Stimulated activated CD4-positive, alpha-beta T cell treated with anti-CD3 and anti-CD28 coated beads, Interleukin-4, amount 100 ng/mL, for 4 hours (primary cell): ENCODE measurements at places on chromosomes 6 and 20.

DNA sequence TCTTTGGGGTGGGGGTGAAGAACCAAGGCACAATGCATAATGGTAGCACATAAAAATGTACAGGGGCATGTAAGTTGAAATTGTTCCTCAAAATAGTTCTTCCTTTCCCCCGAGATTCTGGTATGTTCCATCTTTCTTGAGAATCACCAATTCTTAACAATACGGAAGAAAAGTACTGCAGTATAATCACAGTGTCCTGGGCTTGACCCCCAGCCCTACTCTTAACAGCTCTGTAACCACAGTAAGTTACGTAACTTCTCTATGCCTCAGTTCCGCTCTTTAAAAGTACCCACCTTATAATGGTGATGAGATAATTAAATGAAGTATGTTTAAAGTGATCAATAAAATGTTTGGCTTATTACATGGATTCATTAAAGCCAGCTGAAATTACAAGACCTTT is 104.5 kb downstream of the SMLR1 start:
- no peak for DNase-seq

GRCh38 chr6:52552278-52552643 is 24.6 kb downstream of the TRAM2 start:
- no peak for DNase-seq

DNA sequence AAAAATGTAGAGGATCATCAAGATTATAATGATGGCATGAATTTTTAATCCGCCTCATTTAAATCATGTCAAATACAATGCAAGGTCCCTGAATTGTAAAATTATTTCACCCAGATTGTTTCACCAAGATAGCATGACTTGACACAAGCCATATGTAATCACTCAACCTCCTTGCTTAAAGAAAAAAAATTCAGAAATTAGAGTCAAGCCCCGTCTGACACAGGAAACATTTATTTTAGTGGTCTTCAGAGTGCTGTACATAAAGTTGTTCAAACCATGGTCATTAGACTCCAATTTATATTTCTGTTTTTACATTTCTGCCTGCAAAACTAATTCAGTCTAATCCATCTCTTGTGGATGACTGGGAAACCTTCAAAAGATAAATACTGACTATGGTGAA is 200.2 kb downstream of the CBLN4 start:
- no peak for DNase-seq

- DNase-seq: no peak
Observed at GRCh38 chr6:52621631-52622030, 44.8 kb upstream of the TRAM2 start.

DNA sequence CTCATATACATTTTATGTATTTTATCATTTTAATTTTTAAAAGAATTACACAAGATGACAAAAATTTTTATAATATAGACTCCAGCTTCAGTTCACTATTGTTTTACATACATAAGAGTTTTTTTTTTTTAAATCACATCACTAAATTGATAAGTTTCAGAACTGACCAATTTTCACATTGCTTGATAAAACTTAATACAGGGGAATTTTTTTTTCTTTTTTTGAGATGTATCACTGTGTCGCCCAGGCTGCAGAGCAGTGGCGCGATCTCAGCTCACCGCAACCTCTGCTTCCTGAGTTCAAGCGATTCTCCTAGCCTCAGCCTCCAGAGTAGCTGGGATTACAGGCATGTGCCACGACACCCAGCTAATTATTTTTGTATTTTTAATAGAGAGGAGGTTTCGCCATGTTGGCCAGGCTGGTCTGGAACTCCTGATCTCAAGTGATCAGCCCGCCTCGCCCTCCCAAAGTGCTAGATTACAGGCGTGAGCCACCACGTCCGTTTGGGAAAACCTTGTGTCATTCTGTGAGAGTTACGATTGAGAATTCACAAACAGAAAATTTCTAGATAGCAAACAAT is 36.6 kb upstream of the BTN3A2 start:
- DNase-seq: no peak

- no peak for DNase-seq
Observed at GRCh38 chr20:31494131-31494530, 19.0 kb downstream of the REM1 start.

DNA sequence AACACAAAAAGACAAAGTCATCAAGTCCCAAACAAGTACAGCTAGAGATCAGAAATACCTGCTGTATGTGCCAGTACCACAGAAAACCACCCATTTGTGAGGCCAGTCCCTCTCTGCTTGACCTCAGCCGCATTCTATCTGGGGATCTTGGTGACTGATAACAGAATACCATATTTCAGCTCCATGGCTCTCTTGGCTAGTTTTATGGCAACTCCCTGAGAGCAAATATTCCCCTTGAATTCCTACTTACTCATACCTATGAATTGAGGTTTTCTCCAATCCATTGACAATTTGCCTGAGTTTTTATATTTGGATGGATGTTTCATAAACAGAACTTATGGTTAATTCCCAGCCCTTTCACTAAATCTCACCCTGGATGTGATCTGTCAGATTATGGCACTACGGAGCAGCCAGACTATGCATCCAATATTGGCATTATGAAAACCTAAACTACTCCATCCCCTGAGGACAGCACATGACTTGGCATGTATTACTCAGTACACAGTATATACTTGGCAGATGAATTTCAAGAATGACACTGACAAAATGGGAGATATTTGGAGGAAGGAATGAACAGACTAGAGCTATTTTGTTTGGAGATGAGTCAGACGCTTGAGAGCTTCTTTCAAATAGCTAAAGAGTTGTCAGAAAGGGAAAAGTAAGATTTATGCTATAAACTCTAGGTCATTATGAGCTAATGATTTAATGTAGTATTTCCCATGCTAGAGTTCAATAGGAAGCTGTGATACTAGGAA is 95.7 kb downstream of the PRDM1 start:
- no peak for DNase-seq

- no peak for DNase-seq
Observed at GRCh38 chr20:44195605-44196004, 8.6 kb upstream of the JPH2 start.

DNA sequence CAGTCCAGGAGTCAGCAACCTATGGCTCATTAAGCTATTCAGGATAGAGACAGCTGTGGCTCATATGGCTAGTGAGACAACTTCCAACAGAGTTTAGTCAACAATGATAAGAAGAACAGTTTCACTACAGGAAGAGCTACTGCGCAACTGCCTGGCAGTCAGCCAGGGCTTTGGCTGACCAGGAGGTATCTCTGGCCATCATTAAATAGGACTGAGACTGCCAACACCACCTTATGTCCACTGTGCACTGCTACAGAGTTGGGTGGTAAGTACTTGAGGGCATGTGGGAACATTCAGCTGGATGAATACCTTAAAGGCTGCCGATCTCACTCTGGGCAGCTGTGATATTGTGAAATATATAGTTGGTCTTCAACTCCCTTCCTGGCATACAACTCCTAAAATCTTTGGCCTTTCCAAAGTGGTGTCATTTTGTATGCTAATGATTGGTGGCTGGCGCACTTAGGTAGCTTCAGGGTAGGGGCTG is 52.2 kb upstream of the FAM83C start:
- no peak for DNase-seq
